Pons (tissue), 1 donor: ENCODE measurements at places on chromosomes 7 and 10.

DNA sequence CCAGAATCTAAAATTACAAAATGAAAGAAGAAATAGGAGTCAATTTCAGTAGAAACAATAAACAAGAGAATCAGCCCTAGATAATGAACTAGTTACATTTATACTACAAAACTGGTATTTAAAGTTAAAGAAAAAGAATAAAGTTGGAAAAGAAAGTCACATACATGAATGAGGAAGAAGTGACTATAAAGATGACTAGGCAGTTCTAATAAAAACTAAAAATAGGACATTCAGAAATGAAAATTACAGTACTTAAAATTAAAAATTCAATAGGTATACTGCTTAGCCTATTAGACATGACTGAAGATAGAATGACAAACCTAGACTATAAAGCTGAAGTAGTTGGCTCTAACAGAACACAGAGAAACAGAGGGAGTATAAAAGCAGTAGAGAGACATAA is 108.8 kb downstream of the AHR start:
- DNase-seq: no peak

DNA sequence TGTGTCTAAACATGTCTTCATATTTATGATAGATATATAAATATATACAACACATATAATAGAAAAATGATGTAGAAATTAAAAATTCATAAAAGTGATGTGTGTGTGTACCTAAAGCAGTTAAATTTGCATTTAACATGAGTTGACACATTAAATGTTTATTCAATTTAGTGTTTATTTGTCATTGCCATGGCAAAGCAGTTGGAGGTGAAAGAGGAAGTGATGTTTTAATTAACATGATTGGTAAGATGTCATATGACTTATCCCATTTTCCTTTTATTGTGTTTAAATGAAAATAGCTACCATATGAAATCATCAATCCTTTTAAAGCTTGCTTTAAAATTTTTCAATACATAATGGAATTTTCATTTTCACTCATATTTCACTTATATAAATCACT is 452.6 kb downstream of the SUGCT start:
- DNase-seq: no peak

DNA sequence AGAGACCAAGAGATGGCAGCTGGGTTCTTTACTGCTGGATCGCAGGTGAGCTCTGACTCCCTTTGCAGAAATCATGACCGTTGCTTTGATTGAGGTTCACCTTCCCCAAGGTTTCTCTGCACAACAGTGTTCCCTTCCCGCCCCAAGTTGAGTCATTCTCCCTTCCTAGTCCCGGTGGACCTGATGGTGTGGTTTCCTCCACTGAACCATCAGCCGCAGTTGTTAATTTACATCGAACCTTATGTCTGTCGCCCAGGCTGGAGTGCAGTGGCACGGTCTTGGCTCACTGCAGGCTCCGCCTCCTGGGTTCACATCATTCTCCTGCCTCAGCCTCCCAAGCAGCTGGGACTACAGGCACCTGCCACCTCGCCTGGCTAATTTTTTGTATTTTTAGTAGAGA is 5.8 kb downstream of the ZSCAN25 start:
- no peak for DNase-seq

DNA sequence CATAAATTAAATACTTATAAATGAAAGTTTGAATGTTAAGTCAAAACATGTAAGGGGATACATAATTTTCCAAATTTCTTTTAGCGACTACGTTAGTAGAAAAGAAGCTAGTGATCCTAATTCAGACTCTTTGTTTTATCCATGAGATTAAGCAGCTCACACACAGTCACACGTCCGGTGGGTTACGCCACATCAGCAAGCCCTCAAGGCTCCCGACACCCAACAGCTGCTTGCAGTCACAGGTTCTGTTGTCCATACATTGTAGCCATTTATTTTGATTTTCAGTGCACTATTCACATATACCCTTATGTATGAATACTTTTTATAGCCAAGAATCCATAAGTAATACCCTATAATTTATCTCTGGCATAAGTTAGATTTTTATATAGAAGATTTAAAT is 39.5 kb downstream of the XRCC2 start:
- no peak for DNase-seq

DNA sequence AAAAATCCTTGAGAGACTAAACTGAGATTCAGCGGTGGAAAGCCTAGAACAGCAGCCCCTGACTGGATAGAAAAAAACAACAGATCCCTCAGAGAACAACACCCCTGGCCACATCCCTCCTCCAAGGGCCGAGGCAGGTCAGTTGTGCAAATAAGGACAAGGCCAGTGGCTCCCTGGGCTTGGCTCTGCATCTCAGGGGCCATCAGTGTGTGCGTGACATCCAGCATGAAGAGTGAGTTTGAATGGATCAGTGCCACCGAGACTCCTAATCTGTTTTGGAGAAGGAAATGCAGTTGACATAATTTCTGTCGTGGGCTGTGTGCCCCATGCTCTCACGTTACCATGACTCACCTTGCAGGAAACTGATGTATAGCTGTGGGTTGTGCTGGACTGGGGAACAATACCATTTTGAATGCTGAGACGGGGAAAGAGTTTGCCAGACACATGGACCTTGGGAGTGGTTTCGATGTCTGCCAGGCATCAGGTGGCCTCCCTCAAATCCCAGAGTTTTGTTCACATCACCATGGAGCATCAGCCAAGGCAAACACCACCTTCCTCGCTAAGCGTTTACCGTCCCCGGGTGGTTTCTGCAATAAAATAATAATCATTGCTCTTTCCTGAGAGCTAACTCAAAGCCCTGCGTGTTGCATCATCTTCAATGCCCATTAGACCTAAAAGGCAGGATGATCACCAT is 153.2 kb upstream of the FZD8 start:
- DNase-seq: no peak
